ENCODE measurements at places on chromosomes 16 and 17.

- no peak overlapping the region for H3K4me3 ChIP-seq
- H3K27ac ChIP-seq: no peak overlapping the region
- H3K27me3 ChIP-seq: no peaks in the 10 kb centered on the region
- peaks cover 2% of the 10 kb centered on the region for H3K36me3 ChIP-seq
- no peak for DNase-seq
- H3K4me1 ChIP-seq: no peaks in the 10 kb centered on the region
Observed at GRCh38 chr17:696369-696768, 18.3 kb downstream of the VPS53 start.

GRCh38 chr16:54602666-54603065 is 316.1 kb upstream of the IRX3 start:
- H3K27me3 ChIP-seq: no peaks in the 10 kb centered on the region
- H3K4me3 ChIP-seq: no peak overlapping the region
- no peaks in the 10 kb centered on the region for H3K4me1 ChIP-seq

- DNase-seq: no peak
- H3K4me3 ChIP-seq: no peak overlapping the region
- H3K27ac ChIP-seq: no peak overlapping the region
- H3K36me3 ChIP-seq: no peaks in the 10 kb centered on the region
- H3K27me3 ChIP-seq: no peaks in the 10 kb centered on the region
- H3K4me1 ChIP-seq: no peaks in the 10 kb centered on the region
Observed at GRCh38 chr17:6708357-6708961, 4.7 kb downstream of the SLC13A5 start.

- no peaks in the 10 kb centered on the region for H3K27me3 ChIP-seq
- peaks cover 4% of the 10 kb centered on the region for H3K36me3 ChIP-seq
Observed at GRCh38 chr16:12659871-12660270, 143.8 kb downstream of the CPPED1 start.

Measured in aorta (tissue), 5 donors.